ENCODE measurements at places on chromosomes 13 and 19.

- DNase-seq: no peak
Measured at GRCh38 chr19:28941833-28942232, 271.1 kb downstream of the UQCRFS1 start.

DNA sequence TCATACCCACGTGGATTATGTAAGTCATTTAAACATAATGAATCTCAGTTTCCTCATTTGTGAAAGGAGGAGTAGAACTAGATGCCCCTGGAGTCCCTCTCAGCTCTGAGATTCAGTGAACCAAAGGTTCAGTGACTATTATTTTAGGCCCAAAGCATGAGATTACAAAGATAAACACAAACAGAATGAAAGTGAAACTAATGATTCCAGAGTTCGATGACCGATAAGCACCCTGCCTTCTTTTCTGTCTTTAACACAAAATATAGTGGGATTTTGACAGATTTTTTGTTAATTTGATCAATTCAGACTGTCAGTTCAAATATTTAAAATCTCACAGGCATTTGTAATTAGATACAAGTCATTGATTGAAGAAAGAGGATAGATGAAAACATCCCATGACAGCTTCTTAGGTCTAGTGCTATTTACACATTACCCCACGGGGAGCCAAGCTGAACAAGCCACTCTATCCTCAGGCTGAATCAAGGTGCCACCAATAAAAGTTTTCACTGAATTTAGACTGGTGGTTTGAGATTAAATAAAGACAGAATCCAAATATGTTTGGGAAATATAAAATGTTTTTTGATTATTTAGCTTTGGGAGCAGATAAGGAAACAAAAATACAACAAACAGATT, 64.6 kb upstream of the RAP2A start:
- DNase-seq: no peak

GRCh38 chr13:41674246-41674645, 216.9 kb downstream of the RGCC start:
- DNase-seq: no peak

DNA sequence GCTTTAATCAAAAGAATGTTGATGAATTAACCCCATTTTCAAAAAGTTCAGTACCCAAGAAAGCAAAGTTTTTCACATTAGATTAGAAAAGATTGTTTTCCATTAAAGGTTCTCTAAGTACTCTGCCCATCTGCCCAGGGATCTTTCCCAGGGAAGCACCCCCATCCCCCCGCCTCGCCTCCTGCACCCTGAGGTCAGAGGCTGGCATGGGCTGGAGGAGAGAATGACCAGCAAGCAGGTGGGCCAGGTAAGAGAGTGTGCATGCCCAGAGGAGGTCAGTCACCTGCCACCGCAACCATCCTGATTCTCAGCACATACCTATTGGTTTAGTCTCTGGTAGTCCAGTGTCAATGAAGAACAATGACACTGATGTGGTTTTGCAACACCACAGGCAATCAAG, 279.4 kb upstream of the ZNF507 start:
- no peak for DNase-seq

- peak; percentile 9 for DNase-seq
Measured at GRCh38 chr19:32224371-32225244, 120.8 kb upstream of the ZNF507 start.

GRCh38 chr19:5289060-5289990, 51.3 kb downstream of the PTPRS start:
- DNase-seq: no peak

DNA sequence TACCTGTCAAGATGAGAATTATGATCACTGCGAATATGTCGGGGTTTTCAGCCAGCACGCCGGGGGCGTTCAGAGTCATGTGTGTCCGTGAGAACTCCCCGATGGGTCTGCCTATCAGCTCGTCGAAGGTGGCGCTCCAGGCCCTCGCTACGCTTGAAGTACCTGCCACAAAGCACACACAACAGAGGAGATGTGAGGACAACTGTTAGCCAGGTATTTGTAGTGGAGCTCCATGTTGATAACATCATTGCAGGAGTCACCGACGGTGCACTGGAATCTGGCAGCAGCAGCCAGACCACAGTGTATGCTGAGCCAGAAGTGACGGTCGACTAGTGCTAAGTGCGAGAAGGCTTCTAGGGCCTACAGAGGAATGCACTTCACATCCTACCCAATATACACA, 62.7 kb downstream of the SLC7A1 start:
- DNase-seq: no peak

DNA sequence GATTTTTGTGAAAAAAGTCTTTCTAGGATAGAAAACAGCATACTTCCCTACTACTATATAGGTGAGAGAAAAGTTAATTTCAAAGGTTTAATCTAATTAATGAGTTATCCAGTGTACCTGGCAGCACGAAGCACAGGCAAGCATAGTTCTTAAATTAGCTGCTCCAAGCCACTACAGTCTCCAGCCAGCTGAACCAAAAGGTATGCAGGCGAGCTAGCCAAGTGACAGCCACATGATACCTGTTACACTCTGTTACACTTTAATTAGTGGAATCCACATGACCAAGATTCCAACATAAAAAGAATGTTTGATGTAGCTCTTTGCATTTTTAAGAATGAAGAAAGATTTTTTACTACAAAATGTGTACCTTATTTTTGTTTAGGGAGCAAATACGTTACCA, 15.5 kb downstream of the SLC25A30 start:
- DNase-seq: no peak

DNA sequence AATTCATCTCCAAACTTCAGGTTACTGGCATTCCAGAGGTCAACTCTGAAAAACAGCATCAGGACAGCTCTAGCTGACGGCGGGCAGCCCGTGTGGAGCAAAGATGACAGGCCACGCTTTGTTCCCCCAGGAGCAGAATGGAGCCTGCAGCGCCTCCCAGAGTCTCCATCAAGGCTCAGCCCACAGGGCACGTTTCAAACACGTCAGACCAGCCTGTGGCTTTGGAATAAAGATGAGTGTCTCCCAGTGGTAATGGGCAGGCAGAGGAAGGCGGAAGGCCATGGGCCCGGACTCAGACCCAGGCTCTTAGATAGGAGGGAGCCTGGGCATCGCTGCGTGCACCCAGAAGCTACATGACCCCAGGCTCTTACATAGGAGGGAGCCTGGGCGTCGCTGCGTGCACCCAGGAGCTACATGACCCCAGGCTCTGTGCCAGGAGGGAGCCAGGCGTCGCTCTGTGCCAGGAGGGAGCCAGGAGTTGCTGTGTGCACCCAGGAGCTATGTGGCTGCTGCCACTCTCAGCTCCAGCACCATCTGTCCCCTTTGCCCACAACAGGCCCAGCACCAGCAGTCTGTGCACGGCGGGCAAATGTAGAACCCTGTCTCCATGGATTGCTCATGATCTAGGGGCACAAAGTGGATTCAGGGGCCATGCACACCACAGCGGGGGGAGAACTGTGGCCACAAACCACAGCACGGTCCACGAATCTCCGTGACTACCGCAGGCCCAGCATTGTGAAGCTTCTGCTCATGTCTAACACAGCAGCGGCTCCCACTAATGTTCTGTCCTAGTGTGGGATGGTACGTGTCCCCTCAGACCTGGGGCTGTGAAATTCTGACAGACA, 47.8 kb upstream of the C13orf46 start:
- no peak for DNase-seq

DNA sequence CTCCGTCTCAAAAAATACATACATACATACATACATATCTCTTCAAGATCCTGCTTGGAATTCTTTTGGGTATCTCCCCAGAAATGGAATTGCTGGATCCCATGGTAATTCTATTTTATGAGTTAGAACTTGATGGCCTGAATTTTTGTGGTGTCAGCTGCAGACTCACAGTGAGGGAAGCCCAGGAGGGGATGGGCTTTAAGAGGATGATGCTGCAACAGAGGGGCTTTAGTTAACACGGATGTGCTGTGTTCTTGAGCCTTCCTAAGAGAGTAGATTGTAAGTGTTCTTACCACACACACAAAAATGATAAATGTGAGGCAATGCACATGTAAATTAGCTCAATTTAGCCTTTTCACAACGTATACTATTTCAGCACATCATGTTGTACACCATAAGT, 31.8 kb downstream of the CACNG6 start:
- DNase-seq: no peak

DNA sequence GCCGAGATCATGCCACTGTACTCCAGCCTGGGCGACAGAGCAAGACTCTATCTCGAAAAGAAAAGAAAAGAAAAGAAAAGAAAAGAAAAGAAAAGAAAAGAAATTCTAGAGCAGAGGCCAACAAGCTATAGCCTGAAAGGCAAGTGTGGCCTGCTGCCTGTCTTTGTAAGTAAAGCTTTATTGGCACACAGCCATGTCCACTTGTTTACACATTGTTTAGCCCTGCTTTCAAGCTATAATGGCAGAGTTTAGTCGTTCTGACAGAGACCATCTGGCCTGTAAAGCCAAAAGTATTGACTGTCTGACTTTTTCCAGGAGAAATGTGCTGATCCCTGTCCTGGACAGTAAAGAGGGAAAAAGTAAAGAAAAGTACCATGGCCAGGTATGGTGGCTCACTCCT, 18.3 kb downstream of the NWD1 start:
- DNase-seq: no peak

DNA sequence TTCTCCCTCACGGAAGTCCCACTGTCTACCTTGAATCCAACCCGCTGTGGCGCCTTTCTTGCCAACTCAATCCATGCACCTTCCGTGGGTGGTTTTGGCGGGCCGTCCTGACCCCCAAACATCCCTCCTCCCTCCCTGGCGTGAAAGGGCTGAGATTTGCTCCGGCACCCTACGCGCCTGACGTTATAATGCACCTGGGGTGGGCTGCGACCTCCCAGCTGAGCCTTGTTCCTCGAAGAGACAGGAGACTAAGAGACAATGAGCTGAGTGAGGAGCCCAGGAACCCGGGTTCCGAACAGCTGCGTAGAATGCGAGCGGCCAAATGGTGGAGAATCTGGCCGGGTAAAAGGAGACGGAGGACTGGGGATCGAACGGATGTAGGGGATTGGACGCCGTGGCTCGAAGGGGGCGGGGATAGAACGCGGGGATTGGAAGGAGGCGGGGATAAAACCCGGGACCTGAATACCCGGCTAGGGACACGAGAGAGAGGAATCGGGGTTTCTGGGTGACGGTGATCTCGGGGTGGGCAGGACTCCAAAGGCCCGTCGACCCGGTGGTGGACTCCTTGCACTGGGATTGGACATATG, at the start of gene CPT1C:
TSS of gene CPT1C (plus strand) at position 461 of the 587 bp plus-strand sequence. CDS start 1,137 bp downstream, outside the sequence.
- no peak for DNase-seq

DNA sequence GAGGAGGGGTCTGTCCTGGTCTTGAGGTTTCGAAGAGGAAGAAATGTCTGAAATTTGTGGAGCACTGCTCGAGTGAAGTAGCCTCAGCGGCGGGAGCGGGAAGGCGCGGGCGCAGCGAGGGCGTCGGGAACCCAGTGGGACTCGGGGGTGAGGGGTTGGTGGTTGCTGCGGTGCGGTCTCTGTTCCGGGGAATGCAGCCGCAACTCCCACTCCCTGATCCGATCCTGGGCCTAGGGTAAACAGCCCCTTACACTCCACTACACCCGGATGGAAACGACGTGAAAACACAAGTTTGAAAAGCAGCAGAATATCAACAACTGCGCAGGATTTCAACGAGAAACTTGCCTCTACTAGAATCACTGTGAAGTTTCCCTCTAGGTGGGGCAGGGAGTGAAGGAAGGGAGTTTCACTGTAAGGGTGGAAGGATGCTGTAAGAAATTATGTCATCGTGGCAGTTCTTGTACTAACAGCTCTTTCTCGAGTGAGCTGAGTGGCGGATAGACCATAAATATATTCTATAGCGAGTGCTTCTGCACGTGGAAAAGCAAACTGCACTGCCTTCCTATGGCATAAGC, 2.0 kb upstream of the KLF12 start:
- DNase-seq: no peak

- DNase-seq: no peak
Measured at GRCh38 chr13:98900442-98900841, 77.4 kb downstream of the DOCK9 start.

DNA sequence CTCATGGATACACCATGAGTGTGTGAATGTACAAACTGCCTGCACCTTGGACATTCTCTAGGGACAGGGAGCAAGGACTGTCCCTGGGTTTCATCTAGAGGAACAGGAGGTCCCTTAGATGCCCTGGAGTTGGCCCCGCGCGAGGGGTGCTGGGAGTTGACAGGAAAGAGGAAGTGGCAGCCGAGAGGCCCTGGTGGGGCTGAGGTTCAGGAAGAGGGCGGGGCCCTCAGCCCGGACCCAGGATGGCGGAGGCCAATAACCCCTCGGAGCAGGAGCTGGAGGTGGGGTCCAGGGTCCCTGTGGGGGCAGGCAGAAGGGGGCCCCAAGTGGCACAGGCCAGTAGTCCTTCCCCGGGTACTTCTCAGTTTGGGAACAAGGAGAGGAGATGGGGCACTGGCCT, 6.9 kb downstream of the PKN1 start:
- peak; percentile 94 for DNase-seq

DNA sequence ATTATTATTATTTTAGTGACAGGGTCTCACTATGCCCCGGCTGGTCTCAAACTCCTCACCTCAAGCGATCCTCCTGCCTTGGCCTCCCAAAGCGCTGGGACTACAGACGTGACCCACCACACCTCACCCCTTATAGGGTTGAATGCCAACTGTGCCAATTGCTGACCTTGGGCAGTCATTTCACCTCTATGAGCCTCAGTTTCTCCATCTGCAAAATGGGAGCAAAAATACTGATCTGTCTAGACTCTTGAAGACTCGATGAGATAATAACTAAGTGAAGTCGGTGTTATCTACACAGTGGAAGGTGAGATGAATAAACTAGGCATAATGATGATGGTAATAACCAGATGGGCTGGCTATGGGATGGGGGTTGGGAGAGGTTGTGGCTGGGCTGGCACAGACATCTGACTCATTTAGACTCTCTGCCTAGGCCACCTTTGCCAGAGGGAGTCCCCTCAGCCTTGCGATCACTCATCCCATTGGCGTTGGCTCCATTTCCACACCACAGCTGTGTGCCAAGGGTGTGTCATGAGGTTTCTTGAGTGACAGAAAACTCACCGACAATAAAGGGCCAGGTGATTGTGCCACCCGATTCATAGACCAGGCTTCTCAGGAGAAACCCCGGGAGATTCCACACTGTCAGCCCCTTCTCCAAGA, at the start of gene CASP14:
TSS of gene CASP14 (plus strand) at position 596 of the 657 bp plus-strand sequence. CDS start 2,772 bp downstream, outside the sequence.
- no peak for DNase-seq

- DNase-seq: no peak
Measured at GRCh38 chr13:113020323-113021080, 51.5 kb downstream of the MCF2L start.

- no peak for DNase-seq
Measured at GRCh38 chr19:2438178-2438577, 10.8 kb upstream of the TIMM13 start.

DNA sequence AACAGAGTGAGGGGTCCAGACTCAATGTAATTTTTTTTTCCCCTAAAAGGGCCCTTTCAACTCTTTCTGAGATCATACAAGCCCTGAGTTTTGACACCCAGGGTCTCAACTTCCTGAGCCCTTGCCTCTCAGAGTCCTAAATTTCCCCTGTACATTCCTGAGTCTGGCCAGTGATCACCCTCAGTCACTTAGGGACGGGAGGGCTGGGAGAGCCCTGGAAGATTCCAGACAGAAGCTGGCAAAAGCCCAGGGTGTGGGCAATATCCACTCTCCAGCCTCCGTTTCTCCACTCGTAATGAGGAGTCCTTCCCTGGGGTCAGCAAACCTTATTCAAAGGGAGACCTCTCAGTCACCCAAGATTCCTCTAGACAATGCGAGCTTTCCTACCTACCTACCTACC, 1.6 kb downstream of the PPP1R13L start:
- DNase-seq: no peak

GRCh38 chr13:34546344-34547250, 395.5 kb upstream of the NBEA start:
- no peak for DNase-seq
